GM12892 (cell line): ENCODE measurements at places on chromosomes 5 and 9.

DNA sequence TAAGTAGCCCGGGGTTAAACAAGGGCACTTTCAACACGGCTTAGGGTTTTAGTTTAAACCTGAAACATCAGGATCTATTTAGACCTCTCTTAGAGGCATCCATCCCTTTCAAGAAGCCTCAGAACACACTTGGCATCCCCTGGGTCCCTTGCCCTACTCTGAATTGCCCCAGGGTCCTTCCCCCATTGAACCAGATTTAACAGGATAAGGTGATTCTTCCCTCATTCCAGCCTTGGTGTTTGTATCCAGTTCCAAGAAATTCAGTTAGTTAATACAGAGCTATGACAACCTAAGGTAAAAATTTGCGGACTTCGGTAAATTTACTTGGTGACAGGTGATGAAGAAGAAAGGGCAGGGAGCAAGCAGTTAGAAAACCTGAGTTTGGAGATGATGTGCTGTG is 35.8 kb upstream of the GLIS3 start:
- no peak for DNase-seq

DNA sequence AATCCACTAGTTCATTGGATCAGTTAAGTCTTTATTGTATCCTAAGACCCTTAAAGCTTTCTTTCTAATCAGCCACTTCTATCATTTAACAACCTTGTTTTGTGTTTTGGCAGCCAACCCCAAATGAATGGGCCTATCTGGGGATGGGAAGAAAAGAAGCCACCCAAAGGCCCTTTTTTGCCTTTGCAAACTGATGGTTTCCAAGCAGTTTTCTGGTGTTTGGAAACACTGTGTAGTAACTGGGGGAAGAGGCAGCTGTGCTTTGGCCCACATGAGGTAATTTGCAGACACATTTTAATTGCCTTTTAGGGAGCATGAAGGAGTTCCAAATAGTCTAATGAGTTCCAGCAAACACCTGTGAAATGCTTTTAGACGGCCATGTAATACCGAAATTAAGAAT is 1751.3 kb upstream of the WWC1 start:
- no peak for DNase-seq

DNA sequence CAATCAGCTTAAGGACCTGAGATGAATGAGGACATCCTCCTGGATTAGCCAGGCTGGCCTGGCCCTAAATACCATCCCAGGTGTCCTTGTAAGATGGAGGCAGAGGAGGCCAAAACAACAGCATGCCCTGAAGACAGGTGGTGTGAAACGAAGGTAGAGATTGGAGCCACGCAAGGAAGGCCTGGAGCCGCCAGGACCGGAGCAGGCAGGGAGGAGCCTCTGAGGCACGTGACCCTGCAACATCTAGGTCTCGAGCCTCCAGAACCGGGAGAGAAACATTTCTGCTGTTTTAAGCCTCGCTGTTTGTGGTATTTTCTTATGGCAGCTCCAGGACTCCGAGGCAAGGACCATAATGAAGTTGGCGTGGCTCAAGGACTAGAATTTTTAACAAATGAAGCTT is 9.7 kb upstream of the COL5A1 start:
- DNase-seq = no peak

DNA sequence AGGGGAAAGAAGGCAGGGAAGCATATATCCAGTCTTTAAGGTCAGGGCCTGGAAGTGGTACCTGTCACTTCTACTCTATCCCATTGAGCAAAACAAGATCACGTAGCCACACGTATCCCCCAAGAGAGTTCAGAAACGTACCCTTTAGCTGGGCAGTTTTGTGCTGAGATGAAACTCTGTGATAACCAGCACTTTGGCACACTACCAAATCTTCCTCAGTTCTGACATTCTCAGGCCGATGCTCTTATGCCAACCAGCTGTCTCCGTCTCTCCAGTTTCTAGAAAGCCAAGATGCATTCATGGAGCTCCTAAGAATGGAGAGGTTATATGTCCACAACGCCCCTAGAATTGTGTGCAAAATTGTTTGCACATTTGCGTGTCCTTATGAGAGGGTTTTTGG is 176.6 kb upstream of the MSX2 start:
- DNase-seq = no peak

DNA sequence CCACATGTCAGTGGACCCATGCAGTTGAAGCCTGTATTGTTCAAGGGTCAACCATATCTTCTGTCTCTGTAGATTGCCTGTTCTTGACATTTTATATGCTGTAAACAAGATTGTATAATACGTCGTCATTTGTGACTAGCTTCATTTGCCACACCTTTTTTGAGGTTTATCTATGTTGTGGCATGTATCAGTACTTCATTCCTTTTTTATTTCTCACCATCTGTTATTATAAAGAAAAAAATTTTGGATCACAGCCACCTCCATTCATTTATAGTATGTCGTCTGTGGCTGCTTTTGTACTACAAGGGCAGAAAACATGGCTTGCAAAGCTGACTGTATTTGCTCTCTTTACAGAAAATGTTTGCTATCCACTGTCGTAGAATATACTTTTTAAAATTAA is 72.4 kb downstream of the TEK start:
- no peak for DNase-seq

DNA sequence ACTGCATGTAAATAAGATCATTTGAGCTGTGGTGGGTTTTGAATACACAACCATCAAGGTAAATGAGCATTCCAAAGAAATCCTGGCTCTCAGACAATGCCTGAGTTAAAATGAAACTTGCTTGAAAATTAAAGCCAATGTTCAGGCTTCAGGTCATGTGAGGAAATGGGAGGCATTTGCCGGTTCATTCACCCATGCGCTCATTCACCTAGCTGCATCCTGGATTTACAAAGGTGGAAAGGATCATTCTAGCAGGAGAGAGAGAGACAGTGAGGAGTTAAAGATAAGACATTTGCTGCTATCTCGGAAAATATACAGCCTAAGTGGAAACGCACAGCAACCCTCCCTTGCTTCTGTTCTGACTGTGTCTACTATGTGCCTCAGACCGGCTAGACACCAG is 143.8 kb upstream of the KLF4 start:
- no peak for DNase-seq

DNA sequence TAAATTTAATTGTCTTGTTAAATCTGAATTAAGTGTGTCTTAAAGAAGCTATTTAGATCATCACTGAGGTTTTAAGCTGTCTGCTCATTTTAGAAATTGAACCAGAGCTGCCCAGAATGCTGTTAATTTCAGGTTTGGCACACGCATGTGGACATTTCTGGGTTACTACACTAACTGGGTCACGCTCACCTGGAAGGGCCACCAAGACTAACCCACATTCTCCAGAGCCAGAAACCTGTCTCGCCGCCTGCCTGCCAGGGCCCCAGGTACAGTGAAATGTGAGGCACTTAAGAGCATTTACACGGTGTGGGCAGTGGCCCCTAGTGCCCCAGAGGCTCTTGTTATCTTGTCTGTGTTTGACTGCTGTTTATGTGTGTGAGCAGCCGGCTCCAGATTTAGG is 46.6 kb downstream of the ATP10B start:
- no peak for DNase-seq

GRCh38 chr5:21615195-21615765 is 1237.9 kb downstream of the CDH12 start:
- no peak for DNase-seq

DNA sequence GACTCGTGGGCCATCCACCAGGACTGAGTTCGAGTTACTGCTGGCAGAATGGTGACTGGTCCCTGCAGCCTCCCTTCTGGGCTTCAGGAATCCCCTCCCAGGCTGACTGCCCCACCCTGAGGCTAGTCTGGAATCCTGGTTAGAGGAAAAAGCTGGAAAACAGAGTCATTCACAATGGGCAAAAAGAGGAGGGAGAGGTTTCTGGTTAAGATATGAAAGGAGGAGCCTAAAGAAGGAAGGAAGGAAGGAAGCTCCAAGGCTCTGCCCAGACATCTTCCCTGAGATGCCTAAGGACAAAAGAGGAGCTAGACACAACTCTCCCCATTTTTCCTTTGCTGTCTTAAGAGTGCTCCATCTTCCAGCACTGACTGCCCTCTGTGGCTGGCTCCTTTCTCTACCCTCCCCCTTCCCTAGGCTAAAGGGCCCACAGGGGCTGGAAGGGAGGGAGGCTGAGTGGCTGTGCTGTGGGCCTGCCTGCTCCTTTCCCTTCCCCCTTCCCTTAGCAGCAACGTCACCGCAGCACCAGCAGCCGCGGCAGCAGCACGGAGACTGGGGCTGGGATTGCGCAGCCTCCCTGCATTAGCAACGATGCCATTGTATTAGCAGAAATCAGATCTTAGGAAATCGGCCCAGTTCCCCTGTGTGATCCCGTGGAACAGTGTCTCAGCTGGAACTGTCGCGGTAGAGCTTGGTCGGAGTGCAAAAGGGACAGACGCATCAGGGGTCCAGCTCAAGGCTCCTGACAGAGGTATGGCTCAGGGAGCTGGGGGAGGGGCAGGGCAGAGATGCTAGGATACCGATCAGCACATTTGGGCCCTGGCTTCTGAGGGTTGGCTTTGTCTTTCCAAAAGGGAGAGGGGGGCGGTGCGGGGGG is 48.7 kb downstream of the RUSC2 start:
- no peak for DNase-seq

DNA sequence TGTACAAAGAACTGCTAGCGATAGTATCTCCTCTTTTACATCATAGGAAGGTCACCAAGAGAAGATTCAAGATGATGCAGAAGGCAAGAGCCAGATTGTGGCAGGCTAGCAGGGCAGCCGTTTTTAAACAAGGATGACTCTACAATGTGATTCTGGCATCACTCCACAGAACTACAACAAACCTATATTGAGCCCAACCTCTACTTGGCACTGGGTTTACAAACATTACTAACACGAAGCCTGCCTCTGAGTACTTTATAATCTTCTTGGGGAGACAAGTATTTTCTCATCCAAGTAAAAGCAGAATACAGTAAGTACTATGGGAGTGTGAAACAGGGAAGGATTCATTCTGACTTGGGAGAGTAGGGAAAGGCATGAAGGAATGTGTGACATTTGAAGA is 448.6 kb downstream of the ZNF608 start:
- no peak for DNase-seq

DNA sequence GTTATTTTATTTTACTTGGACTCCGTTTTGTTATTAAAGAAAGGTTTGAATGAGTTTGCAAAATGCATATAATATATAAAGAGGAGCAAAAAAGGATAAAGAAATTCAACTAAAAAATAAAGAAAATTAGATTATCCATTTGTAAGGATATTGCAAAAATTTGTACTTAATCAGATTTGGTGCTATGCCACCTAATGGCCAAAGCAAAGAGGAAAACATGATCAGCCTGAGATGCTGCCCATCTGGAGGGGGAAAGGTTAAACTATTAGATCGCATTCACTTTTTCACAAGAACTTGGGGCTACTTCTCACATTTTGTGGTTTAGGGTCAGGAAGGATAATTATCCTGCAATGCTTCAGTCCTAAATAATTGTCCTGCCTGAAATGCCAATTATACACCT is 350.6 kb downstream of the MLLT3 start:
- no peak for DNase-seq

GRCh38 chr9:132584601-132585560 is 2.5 kb downstream of the BARHL1 start:
- DNase-seq = no peak

- DNase-seq = no peak
Observed at GRCh38 chr5:64939772-64940510, 171.2 kb downstream of the CWC27 start.

DNA sequence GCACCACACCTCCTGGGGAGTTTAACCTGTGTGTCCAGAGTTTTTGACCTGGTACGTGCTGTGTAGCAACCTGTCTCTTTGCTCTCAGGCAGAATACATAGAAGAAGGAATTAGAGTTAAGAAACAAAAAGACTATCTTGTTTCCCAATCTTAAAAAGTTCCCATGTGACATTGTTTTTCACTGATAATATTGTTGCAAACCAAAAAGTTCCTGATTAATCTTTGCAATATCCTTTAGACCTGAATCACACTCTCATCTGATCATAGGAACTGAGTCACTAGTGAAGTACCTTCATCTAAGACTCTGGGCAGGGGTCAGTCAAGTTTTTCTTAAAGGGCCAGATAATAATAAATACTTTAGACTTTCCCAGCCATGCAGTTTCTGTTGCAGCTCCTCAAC is 35.1 kb downstream of the BASP1 start:
- no peak for DNase-seq

GRCh38 chr9:92729735-92730155 is 34.9 kb downstream of the BICD2 start:
- no peak for DNase-seq

GRCh38 chr5:112063191-112063590 is 306.2 kb upstream of the NREP start:
- no peak for DNase-seq

GRCh38 chr9:95070549-95071021 is 246.9 kb downstream of the FANCC start:
- DNase-seq = no peak

DNA sequence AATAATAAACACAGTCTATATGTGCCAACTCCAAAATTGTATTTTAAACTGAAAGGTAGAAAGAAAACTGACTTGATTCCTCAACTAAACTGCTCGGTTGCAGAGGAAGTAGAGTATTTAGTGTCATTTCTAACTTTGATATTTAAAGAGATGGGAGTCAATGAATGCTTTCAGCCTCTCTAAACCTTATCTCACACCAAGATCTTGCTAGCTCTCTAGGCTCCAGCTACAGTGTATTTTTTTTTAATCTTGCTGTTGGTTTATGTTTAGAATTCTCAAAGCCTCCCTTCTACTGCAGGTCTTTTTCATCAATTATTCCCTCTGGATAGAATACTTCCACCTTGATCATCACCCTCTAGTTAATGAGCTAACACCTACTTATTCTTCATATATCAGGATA is 419.4 kb upstream of the ZNF462 start:
- no peak for DNase-seq

DNA sequence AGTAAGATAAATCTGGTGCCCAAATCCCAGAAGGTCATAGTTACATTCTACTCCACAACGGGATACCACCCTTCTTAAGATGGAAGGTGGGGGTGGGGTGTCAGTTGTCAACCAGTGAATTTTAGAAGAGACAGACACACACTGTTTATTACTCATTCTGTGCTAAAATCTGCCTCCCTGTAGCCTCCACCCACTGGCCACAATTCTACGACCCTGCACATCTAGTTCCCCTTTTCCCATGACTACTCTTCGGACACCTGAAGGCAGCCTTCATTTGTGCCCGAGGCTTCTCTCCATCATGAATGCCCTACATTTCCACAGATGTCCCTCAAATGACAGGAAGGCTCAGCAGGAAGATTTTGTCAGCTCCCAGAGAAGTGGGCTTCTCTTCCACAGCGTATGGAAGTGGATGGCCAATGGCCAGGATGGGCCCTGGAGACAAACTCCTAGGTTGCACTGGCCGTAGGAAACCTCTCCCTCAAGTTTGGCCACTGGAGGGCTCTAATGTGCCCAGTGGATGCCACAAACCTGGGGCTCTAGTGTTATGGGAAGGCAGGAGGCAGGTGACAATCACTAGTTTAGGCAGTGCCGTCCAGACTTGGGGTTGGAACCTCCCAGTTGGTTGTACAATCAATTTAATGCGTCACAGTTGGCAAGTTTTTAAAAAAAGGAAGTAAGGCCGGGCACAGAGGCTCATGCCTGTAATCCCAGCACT is 46.6 kb downstream of the PTPN3 start:
- no peak for DNase-seq

DNA sequence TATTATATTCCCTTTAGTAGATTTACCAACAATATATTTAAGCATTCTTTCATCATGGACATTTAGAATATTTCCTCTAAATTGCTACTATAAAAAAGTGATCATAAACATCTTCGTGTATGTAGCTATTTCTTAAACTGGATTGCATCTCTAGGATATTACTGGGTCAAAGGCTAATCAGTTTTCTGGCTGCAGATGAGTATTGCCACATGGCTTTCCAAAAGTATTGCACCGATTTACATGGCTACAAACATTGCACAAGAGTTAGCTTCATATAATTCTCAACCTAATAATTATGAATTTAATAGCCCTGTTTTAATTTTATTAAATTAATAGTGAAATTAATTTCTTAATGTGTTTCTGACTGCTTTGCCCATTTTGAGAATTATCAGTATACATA is 183.4 kb downstream of the DMRT2 start:
- DNase-seq = no peak
